ENCODE measurements at places on chromosomes 5 and 9.

- DNase-seq, result no peak
Measured at GRCh38 chr9:124278054-124278540, 20.3 kb downstream of the NEK6 start.

- no peak for DNase-seq
Measured at GRCh38 chr9:136255166-136255538, 9.5 kb upstream of the QSOX2 start.

DNA sequence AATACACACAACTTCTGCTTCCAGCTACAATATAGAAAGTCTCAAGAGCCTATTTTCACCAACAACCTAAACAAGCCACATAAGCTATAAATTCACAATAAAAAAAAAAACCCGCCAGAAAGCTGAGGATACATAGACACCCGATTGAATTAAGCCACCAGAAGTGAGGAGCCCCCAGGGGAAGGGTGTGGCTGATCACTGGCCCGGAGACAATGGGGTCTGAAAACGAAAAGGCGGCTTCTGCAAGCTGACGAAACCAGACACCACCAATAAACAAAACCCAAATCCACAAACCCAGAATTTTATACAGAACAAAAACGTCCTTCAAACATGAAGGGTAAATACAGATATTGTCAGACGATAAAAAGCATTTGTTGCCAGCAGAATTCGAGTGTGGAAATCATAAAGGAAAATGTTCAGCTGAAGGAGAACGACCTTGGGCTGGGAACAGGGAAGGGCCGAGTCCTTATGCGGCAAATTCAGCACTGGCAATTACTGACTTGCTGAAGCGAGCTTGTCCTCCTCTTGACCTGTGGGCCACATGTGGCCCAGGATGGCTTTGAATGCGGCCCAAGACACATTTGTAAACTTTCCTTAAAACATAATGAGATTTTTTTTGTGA is 39.6 kb upstream of the CEP72 start:
- no peak for DNase-seq

DNA sequence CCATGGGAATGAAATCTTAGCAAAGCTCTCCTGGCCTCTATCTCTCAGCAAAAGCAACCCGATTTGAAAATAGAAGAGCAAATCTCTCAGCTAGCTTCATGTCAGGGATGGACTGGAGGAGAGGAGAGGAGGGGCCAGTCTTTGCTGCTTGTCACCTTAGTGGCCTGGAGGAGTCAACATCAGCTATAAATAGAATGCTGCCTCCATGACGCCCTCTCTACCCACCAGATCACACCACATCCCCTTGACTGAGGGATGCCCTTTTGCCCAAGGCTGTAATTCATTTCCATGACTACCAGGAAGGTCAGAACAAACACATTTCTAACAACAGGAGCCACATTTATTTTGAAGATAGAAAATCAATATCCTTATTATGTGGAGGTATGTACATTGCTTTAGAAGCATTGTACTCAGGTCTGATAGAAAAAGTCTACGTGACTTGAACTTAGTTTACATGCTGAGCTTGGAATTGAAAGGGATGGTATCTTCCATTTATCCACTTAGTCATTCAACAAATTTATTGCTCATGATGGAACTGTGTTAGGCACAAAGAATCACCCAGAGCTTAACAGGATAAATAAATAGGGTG is 92.4 kb upstream of the LIFR start:
- DNase-seq, result no peak

- DNase-seq, result no peak
Measured at GRCh38 chr5:135451581-135452320, 400 bp downstream of the TIFAB start.

- DNase-seq, result no peak
Measured at GRCh38 chr5:170142196-170142595, 36.5 kb downstream of the FOXI1 start.

DNA sequence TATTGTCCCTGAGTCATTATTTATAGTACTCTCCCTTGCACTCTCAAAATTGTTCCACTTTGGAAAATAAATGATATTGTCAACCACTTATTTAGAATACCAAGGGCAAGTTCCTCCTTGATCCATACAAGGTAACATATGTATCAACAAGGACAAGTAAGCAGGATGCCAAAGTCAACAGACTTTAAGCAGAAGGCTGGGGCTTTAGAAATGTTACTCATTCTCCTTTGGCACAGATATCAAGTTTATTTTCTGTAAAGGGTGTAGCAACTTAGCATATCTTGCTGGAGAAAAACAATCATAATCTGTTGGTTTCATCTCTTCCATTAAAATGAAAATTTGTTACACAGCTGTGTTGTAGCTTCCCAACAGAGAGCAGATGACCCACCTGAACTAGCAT is 248.7 kb upstream of the SLC30A5 start:
- DNase-seq, result no peak

- DNase-seq, result no peak
Measured at GRCh38 chr9:130598188-130598587, 18.8 kb downstream of the FUBP3 start.

GRCh38 chr5:135873831-135874230 is 21.8 kb downstream of the IL9 start:
- no peak for DNase-seq

- no peak for DNase-seq
Measured at GRCh38 chr5:35230038-35230611, at the start of gene PRLR. PRLR (minus strand) TSS chr5:35230487; CDS start chr5:35089620, 140,867 bp downstream.

- DNase-seq, result no peak
Measured at GRCh38 chr9:84694248-84694647, 24.7 kb downstream of the NTRK2 start.

- DNase-seq, result no peak
Measured at GRCh38 chr9:126519660-126520420, 93.9 kb upstream of the LMX1B start.

GRCh38 chr5:150653762-150654556 is 7.1 kb upstream of the MYOZ3 start:
- no peak for DNase-seq

DNA sequence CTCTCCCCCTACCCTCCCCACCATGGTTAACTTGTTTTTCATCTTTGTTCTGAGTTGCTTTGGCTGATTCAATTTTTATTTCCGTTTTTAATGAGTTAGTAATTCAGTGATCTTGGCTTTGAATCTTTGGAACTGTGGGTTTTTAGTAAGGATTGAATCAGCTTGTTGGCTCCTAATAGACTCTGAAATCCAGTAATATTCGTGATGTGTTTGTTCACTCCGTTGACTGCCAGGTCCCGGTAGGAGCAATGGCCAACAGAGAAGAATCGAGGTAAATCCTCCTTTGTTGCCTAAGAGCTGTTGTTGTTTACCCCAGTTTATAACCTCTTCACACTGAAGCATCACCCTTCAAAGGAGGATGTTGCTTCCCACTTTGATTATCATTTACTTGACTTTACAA is 92.7 kb downstream of the PCSK1 start:
- DNase-seq, result no peak

GRCh38 chr9:105065098-105066088 is 137.4 kb upstream of the ABCA1 start:
- no peak for DNase-seq

DNA sequence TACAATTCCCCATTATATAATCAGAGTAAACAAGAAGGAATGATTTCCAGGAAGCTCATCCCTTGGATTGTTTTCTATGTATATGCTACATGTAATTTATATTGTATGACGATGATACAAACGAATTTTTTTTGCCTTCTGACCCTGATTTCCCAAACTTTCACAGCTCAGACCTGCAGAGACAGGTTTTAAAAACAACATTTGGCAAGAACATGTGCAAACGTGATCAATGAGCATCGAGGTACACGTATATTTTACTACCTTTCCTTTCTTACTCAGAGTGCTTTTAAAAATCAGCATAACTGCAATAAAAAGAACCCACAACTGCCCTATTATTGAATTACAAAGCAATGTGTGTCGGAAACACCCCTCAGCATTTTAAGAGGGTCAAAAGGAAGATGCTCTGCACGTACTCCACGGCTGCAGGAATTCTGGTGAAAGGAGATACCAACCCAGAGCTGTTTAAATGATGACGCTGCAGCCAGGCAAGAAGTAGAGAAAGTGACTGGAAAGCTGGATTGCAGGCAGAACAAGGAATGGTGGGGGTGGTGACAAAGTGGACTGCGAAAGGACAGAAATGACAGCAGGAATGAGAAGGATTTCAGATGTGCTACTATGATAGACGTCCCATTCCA is 533.5 kb downstream of the RAB3C start:
- no peak for DNase-seq

DNA sequence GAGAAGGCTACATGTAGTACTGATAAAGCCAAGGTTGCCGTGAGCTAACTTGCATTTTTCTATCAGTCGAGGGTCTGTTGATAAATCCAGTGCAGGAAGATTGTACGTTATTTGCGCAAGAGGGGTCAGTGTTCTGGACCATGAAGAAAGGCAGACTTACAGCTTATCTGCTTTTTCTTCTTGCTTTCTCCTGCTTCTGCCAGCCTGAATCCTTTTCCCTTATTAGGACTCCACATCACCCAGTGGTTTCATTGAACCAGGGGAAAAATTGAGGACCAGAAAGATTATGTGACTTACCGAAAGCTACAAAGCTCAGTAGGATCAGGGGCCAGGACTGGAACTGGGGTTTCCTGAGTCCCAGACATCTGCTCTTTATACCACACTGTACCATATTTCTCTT is 534.6 kb upstream of the BRINP1 start:
- no peak for DNase-seq

- no peak for DNase-seq
Measured at GRCh38 chr9:132044176-132044875, 35.3 kb downstream of the MED27 start.

- peak; percentile 77 for DNase-seq
Measured at GRCh38 chr9:92535940-92536850, at the start of gene ECM2. ECM2 (minus strand) TSS chr9:92535990; CDS start chr9:92522866, 13,124 bp downstream.

GRCh38 chr5:139671096-139671841 is 23.1 kb downstream of the CXXC5 start:
- DNase-seq, result no peak

GRCh38 chr9:129458663-129459546 is 162.0 kb downstream of the C9orf50 start:
- DNase-seq, result no peak

GRCh38 chr5:99320436-99320835 is 391.6 kb upstream of the CHD1 start:
- DNase-seq, result no peak

DNA sequence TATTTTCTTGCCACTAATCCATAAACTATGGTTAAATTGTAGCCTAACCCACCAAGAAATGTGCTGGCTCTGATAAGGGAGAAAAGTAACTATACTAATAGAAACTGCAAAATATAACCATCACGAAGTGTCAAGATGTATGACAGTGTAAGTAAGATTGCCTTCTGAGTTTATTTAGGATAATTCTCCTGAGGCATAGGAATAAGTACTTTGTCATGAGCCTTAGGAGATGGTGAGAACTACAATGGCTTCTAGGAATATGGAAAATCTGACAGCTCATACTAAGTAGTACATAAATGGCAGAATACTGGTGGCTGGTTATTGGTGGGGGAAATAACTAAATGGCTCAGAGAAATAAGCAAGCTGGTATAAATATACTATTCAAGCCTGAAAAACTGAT is 543.9 kb downstream of the PRR16 start:
- DNase-seq, result no peak

GRCh38 chr9:87270221-87270847 is 227.3 kb upstream of the DAPK1 start:
- DNase-seq, result peak; percentile 68

DNA sequence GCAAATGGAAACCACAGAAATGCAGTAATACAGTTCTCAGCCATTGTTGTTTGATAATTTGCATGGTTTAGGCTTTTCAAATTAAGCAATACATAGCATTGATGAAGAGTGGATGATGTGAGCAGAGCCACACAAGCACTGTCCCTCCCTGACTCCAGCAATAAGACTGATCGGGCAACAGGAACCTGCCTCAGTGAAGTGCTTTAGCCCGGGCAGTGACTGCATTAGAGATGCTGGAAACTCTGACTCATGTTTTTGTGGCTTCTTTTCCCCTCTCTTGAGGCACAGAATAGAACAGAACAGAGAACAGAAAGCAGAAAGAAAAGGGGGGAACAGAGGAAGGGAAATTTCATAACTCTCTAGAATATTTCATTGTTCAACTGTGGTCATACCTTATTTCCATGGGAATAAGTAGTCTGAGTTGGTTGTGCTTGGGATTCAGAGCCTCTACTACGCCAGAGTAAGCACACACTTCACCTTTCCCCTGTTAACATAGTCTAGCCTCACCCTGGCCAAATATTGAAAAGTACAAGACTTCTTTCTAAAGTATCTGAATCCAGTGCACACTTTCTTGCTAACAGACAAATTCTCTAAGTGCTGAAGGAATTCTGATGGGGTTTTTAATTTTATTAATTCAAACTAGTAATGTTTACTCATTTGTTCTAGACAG is 164.8 kb upstream of the VCAN start:
- peak; percentile 82 for DNase-seq

DNA sequence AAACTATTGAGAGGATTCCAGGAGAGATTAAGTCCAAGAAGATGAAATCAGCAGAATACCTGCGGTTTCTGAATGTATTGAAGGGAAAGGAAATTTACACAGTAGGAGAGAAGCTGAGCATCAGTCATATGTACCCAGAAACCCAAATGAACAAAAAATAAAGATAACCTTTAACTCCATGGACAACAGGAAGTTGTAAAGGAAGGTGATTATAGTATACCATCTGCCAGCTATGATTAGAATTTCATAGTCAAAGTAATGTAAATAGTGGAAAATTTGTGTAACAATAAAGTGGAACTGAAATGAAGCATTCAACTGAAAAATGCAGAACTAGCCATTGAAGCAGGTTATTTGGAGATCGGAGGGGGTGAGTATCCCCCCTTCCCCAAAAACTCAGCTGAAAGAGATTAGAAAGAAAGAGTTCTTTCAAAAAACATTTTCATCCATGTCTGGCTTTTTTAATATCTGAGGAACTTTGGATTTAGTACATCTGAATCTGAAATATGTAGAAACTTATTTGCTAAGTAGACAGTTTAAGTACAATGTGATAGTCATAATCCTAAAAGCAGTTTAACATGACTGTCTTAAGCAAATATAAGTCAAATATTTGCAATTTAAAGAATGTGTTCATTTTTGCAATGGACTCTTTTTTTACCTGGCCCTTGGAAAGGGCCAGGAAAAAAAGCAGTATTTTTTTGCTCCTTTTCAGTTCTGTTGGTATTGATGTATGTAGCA is 58.4 kb downstream of the APC start:
- no peak for DNase-seq

GRCh38 chr9:123651273-123651672 is 278.7 kb downstream of the DENND1A start:
- DNase-seq, result no peak

- DNase-seq, result no peak
Measured at GRCh38 chr9:22469928-22470544, 23.4 kb downstream of the DMRTA1 start.

DNA sequence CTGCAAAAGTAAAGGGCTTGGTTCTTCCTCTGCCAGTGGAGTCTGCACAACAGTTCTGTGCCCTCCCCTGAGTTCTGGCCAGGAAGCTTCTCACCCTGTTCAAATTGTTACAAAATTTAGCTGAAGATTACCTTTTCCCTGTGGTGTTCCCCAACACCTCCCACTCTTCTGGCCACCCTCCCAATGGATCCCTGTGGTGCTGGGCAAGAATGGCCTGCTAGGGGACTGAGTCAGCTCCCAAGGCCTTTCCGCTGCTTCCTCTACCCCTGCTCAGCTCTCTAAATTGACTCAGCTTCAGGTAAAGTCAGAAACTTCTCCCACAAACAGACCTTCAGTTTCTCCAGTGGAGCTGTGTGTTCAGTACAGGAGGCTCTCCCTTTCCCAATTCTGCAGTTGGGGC is 186.0 kb downstream of the NR2F1-AS1 start:
- DNase-seq, result no peak
